ENCODE measurements at places on chromosomes 5 and 9.

- DNase-seq: no peak
These were observed 142.0 kb upstream of the CHD1 start for GRCh38 chr5:99070822-99071221.

DNA sequence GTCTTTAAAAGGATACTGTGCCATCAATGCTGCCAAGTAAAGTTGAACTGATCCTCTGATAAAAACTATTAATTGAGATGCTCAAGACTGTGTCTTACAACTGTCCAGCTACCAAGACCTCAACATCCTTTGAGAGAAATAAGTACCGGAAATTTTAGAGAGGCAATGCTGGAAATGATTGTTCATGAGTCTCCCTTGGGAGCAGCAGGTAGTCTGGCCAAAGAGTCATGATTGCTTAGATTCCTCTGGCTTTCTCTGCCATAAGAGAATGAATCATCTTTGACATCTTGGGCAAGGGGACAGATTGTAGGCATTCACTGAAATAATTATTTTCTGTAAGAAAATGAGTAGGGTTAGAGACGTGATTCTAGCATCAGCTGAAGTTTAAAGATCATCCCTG is 466.6 kb upstream of the DAB2 start:
- no peak for DNase-seq

DNA sequence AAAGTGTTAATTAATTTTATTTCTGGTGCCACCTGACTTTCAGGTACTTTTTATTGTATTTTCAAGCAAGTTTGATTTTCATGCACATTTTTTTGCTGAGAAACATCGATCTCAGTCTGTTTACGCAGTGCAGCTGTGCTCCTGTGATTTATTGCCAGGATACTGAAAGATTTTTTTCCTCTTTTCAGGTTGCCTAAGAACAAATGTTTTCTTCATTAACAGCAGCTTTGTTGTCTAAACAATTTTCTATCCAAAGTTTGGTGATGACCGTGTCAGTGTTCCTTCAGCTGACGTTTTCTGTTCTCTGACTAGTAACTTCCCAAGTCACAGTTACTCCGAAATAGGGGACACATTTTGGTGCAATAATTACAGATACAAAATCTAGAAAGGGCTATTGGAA is 78.1 kb downstream of the VCAN start:
- DNase-seq: no peak

- DNase-seq: no peak
These were observed 75.4 kb downstream of the NDUFAF2 start for GRCh38 chr5:61020415-61020814.

DNA sequence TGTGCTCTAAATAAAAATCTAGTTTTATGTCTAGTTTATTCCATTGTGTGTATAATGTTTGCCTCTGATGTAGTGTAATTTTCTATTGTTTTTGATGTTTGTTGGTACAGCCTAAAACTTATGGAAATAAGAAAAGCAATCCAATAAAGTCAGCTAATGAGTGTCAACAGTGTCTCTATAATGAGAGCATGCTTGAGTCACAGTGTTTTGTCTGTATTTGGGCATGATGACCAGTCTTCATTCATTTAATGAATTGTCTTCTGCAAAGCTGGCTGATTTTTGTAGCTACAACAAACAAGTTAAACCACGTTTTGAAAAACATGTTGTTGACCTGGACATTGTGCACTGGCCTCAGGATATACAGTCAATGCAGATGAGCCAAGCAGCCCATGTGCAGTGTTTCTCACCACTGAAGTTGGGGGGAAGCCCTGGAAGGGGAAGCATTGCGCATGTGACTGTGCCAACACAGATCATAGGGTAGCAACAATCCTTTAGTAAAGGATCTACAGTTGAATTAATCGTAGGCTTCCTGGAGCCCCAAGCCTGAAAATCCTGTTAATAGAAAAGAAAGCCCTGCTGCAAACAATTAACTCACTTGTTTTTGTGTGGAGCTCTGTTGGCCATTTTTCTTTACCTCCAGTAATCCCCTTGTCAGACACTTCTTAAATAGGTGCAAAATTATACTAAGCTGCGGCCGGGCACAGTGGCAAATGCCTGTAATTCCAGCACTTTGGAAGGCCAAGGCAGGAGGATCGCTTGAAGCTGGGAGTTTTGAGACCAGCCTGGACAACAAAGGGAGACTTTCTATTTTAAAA is 88.0 kb downstream of the INIP start:
- no peak for DNase-seq

DNA sequence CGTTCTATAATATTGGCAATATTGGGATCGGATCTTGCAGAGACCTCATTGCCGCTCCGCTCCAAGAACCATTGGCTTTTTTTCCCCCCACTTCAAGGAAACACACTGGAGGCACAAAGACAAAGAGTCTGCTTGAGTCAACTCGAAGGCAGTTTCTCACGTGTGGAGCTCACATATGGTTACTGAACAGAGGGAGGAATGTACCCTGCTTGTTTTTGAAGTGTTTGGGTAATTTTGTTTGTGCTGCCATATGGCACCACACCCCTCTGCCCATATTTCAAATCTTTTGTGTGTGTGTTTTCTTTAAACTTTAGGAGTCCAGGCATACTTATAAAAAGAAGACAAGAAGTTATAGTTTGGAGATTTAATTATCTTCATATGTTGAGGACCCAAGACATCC is 595.9 kb downstream of the DTWD2 start:
- DNase-seq: no peak

- peak; percentile 46 for DNase-seq
These were observed 56.2 kb downstream of the DUSP1 start for GRCh38 chr5:172714491-172715420.

DNA sequence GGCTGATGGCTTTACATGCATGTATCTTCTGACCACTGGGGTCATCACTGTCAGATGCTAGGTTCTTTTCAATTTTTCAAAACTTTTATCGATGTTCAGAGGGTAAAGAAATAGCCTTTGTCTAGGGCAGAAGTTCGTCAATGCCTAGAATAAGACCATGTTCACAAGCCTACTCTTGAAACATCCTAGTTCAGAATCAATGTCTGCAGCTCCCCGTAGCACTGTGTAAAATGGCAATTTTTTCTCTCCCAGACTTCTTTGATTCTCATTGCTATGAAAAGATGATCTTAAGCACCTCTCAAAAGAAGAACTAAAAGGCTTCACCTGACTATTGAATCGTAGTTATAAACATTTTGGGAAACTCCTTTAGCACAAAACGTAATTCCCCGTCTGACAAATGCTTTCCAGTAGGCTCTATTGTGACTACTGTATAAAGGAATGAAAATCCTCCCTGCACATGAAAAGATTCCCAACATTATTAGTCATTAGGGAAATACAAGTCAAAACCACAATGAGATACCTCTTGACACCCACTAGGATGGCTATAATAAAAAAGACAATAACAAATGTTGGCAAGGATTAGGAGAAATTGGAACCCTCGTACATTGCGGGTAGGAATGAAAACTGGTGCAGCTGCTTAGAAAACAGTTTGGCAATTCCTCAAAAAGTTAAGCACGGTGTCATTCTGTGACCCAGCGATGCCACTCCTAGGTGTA is 263.5 kb downstream of the ARHGAP26 start:
- no peak for DNase-seq

DNA sequence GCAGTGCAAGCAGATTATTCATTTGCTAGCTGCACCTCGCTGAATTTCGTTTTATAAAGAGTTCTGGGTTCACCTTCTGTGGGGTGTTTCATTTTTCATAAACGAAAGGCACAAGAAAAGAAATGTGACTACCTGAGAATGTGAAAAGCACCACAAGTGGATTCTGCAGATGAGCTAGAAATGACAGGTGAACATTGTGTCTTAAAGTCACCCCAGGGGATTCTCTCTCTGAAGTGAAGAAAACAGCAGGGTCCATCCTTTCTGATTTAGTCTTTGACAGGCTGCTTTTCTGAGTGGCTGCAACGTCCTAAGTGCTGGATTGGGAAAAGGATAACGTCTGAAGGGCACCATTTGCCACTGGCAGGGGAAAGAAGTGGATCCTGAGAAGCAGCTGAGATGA is 469.3 kb downstream of the SPATA31D1 start:
- DNase-seq: no peak

DNA sequence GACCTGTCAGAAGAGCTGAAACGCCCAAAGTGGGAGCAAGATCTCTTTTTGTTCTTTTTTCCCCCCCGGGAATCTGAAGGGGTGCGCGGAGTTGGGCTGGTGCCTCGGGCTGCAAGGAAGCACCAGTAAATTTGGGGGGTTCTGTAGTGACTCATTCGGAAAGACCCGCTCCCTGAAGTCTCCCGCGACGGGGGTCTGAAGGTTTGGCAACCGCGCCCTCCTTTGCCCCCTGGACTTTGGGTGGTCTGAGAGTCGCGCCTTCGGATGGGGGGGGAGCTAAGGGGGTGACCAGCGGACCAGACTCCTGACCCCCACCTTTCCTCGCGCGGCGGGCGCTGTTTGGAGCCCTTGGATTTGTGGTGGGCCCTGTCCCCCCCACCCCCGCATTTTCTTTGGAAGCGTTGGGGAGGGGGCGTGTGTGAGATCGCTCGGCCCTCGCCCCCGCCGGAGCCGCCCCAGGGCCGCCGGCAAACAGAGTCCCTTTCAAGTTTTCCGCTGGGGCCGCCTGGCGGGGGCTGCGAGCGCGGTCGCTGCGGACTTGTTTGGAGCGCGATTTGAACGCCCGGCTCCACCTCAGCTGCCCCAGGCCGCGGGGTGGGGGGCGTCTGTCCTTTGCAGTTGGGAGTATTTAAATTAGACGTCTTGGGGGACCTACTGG is 2.0 kb downstream of the CXXC5 start:
- no peak for DNase-seq

DNA sequence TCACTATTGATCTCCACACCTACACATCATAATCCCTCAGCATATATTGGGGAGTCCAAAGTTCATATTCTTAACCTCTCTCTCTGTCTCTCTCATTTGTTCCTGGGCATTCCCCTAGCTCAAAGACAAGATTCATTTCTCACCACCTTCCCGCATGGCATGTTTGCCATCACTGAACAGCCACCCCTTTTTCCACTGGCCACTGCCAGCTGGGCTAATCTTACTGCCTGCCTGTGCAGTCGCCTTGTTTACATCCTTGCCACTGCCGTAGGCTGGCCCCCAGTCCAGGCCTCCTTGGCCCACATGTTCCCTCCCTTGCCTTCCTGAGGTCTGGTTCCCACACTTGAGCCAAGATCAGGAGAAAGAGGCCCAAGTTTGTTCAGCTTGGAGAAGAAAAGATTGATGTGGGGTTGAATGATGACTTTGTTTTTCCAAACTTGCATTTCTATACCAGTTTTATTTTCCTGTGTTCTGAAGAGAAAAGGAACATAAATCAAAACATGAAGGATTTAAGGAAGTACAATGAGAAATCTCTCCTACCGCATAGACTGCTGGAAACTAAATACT is 80.2 kb downstream of the PLAC8L1 start:
- DNase-seq: no peak

DNA sequence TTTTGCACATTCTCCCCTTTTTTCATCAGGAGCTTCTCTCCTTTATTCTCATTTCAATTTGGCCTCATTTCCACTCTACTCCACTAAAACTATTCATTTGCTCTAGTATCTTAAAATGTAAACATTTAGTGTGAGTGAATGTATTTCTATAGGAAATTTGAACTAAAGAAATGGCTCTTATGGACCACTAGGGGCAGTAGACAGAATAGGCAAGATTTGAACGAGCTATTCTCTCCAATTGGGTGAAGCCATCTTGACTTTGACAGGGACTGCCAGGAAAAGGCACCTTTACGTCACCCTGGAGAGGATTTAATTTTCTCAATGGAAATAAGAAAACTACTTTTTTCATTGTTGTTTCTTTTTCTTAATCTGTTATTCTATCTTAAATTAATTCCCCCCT is 666.3 kb downstream of the DNAH5 start:
- DNase-seq: no peak

GRCh38 chr5:132476876-132477781 is 13.4 kb downstream of the IRF1 start:
- no peak for DNase-seq

GRCh38 chr5:93899026-93899600 is 157.7 kb upstream of the POU5F2 start:
- no peak for DNase-seq

DNA sequence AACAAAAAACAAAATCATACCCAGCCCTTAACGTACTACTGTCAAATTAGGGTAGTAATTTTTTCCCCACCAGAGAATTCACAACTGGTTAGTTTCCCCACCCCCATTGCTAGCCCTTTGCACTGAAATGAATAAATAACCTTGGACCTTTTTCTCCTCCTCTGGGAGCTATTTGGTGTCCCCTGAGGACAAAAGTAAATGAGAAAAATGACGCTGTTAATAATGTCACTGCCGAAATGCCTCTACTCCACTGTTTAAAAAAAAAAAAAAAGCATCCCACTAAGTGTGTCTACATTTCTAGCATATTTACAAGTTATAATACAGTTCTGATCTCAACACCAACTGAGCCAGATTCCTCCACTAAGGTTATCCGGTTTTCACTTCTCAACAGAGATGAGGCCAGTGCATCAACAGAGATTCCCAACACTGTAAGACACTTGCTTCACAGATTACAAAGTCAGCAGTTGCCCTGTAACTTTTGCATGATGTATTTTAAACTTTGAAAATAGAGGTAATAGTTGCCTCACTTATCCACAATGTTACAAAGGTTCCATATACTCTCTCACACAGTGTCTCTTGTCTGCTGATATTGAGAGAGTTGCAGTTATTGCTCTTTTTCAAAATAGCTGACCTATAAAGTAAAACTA is 5.1 kb upstream of the NFIB start:
- no peak for DNase-seq

DNA sequence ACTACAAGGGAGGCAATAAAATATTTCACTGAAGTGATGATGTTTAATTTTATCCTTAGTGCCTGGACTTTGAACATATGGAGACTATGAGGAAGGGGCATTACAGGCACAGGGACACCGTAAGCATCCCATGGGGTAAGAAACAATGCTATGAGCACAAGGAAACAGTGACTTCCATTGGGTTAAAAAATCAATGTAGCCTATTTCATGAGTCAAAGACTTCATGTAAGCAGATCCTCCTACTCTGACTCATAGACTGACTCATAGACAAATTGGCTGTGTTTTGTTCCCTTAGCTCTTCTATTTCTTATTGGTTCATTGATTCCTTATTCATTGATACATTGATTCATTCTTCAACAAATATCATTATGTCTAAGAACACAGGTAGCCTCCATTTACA is 351.0 kb downstream of the PRELID2 start:
- no peak for DNase-seq

DNA sequence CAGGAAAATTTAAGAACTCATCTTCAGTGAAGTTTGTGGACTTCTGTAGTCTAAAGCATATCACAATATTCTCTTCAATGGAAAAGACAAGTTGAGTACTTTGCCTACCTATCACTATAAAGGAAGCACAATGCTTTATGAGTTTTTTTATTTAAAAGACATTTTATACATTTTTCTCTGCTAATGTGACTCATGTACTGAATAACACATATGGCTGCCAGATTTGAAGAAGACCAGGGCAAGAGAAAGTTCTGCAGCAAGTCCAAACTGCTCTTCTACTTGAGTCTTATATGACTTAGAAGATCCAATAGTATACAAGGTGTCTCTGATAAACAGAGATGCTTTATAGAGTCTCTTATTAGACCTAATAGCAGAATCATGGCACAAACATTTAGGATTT is 978.4 kb downstream of the TLE4 start:
- no peak for DNase-seq

- no peak for DNase-seq
These were observed 478.8 kb upstream of the TNC start for GRCh38 chr9:115596746-115597080.

All from CD8-positive, alpha-beta T cell (primary cell).